ENCODE measurements at places on chromosomes 2 and 18.
A peak's percentile ranks its signal among the peaks of the same experiment; 100 is the strongest.

GRCh38 chr2:127598711-127599110 is 47.2 kb upstream of the GPR17 start:
- DNase-seq = no peak

- DNase-seq = peak; percentile 2
These were observed 29.8 kb downstream of the PCBP1 start for GRCh38 chr2:70116936-70117552.

GRCh38 chr18:6376433-6377229 is 38.1 kb downstream of the L3MBTL4 start:
- no peak for DNase-seq

GRCh38 chr2:136141510-136142149 is 23.7 kb upstream of the CXCR4 start:
- no peak for DNase-seq

- DNase-seq = no peak
These were observed 54.5 kb downstream of the FAM124B start for GRCh38 chr2:224347176-224348051.

DNA sequence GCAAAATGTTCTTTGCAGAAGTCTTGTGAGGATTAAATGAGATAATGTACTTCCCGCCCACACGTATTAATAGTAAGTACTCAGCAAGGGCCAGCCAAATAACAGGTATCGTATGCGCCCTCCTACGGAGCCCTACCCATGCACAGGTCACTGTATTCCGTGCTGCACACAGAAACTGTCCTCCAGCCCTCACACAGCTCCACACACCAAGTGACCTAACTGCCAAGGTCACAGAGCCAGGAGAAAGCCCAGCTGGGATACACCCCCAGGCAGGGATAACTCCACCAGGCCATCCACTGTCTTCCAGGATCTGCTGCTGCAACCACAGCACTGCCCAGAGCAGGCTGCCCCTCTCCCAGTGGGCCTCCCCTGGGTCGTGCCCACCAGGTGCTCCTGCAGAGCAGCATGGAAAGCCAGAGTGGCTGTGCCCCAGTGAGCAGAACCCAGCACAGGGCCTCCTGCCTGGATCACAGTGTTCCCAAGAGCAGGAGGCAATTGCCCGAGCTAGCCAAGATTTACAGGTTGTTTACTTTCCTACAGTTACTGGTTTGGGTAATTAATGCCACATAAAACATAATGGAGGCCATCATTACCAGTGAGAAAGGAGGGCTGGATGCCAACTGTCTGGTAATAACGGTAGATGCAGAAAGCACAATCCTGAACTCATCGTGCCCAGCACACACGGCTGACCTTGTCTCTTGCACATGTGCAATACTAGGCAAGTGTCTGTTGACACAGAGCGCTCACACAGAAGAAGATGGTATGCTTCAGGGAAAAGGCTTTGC is 24.4 kb downstream of the TFCP2L1 start:
- DNase-seq = no peak

DNA sequence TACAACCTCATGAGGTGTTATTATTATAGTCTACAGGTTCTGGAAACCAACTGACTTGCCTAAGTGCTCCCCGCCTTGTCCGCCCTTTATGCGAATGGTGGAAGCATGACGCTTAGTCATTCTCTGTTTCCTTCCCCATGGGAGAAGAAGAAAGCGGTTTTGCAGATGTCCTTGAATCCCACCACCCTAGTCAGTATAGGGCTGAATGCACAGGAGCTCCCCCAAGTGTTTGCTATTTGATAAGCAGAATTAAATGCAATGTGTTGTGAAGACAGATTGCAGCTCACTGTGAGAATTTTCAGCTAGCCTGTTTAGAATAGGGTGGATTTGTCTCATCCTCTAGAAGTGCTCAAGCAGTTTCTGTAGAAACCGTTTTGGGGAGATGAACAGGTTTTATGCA is 652.0 kb downstream of the DCC start:
- no peak for DNase-seq

GRCh38 chr2:38028829-38029228 is 47.1 kb downstream of the CYP1B1 start:
- no peak for DNase-seq

DNA sequence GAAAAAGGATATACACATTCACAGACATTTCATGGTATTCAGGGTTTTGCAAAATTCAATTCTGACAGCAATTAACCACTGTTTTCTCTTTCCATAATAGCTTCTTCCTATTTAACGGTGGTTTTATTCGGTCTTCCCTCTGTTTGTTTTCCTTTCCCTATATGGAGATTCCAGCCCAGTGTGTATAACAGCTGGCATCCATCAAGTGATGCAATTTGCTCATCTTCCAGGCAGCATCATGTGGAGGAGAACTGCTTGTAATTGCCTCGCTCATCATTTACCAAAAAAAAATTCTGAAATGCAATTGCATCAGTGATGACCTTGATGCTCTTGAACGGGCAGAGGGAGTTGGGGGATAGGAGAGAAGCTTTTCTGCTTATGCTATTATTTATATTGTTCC is 165.9 kb upstream of the PGAP1 start:
- no peak for DNase-seq

- no peak for DNase-seq
These were observed 55.7 kb downstream of the PRKRA start for GRCh38 chr2:178395295-178395694.

All from left ventricle myocardium superior (tissue), 1 donor.